ENCODE measurements at places on chromosomes 3 and 15.

- DNase-seq: no peak
These were observed 70.0 kb upstream of the WDR72 start for GRCh38 chr15:53829471-53829870.

- peak; percentile 88 for DNase-seq
These were observed at the start of gene TM2D3 for GRCh38 chr15:101652098-101652785. TM2D3 (minus strand) TSS chr15:101652381; CDS start chr15:101652361, 20 bp downstream.

DNA sequence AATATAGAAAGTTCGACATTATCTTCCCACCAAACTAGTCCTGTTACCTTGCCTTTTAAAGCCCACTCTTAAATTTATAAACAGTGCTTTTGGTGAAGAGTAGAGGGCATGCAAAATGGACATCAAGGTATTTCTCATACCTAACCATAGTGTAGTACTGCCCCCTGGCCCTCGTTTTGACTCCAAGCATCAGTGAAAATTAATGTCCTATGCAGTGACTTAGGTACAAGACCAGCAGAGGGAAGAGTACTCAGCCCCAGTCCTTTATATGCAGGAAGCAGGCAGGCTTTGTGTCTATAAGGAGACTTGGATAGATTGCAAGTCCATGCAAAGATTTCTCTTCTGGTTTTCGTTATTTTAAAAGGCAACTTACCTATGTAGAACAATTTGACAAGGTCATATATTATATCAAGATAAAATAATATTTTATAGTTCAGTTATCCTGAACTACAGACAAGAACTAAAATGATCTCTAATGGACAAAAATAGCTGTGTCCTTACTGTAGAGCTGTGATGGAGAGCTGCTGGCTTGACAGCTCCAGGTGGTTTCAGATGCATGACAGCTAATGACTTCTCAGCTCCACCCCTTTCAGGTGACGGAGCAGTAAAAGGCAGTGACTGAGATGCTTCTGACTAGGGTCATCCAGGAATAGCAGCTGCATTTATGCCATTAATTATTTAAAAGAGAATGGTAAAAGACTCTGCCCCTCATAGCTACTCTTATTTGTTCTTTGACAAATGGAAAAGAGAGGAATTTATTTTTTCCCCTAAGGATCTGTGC is 646.1 kb downstream of the SQOR start:
- no peak for DNase-seq

DNA sequence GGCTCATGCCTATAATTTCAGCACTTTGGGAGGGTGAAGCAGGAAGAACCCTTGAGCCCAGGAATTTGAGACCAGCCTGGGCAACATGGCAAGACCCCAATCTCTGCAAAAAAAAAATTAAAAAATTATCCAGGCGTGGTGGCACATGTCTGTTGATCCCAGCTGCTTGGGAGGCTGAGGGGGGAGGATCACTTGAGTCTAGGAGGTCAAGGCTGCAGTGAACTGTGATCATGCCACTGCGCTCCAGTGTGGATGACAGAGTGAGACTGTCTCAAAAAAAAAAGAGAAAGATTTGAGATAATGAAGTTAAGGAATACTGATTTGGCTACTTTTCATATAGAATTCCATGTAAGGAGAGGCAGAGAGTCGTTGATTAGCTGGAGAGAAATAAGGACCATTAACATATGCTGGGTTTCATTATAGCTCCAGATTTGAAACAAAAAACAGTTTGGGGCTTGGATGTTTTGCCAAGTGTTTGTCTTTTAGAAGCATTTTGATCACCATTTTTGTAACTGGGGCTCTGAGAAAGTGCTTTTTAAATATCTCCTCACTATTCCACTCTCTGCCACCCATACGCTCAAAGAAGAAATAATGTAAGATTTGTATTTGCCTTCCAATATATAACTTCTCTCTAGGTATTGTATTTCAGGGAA is 214.2 kb downstream of the FEZF2 start:
- DNase-seq: no peak

GRCh38 chr3:186922790-186923189 is 7.5 kb upstream of the ST6GAL1 start:
- DNase-seq: no peak

GRCh38 chr3:138985932-138986331 is 20.1 kb downstream of the PRR23A start:
- DNase-seq: no peak

- DNase-seq: no peak
These were observed 218.9 kb downstream of the PLOD2 start for GRCh38 chr3:145942052-145942451.

DNA sequence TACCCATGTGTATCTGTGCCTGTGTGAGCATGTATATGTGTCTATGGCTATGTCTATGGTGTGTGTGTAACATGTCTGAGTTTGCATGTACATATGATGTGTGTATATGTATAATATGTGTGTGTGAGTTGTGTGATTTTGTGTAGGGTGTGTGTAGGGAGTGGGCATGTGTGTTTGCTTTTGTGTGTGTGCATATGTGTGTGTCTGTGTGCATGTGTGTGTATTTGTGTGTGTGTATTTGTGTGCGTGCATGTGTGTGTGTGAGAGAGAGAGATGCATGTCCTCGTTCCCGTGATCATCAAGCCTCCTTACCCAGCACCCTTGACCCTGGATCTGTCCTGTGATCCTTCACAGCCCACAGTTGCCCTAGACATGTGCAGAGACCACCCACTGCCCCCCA is 79.5 kb downstream of the LINGO1 start:
- DNase-seq: no peak

GRCh38 chr15:101625980-101626379 is 26.2 kb downstream of the TM2D3 start:
- no peak for DNase-seq

GRCh38 chr15:100720406-100720967 is 118.1 kb downstream of the ASB7 start:
- DNase-seq: no peak

DNA sequence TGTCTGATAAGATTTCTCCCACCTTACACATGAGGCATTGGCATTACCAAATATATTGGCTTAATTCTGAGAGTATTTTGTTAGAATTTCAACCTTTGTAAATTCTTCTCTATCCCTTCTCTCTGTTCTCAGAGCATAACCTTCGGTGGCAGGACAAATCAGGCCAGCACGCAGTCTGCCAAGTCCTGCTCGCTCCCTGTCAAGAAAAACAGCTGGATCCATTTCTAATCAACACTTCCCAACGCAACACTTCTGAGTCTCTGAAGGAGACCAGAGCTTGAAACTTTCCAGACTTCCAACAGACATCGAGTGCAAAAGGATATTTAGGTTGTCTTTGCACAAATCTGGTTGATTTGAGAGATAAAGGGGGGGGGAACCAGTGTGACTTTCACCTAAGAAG is 125.7 kb downstream of the SV2B start:
- DNase-seq: no peak

DNA sequence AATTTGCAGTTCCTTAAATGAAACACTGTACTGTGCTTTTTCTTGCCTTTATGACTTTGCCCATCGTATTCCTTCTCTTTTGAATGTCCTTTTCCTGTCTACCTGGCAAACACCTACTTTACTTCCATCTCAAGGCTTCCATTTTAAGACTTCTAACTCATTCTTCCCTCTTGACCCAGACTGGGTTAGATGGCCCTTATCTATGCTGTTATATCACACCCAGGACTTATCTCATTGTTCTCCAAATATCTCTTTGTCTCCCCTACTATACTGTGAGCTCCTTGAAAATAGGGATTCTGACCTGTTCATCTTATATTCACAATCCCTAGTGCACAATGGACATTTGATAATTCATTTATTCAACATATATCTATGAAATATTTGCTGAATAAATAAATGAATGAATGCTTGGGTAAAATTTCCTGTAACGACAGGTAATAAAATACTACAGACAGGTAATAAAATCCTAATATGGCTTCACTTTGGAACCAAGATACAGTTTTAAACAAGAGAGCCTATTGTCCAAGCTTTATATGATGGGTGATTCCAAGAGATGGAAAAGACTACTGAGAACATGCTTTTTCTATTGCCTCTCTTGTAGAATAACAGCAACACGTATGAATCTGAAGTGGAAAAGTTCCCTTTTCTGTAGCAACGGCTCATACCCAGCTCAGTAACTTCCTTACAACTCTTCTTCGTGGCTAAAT is 22.7 kb downstream of the EFL1 start:
- no peak for DNase-seq

GRCh38 chr3:138038725-138039462 is 28.9 kb downstream of the CLDN18 start:
- no peak for DNase-seq

DNA sequence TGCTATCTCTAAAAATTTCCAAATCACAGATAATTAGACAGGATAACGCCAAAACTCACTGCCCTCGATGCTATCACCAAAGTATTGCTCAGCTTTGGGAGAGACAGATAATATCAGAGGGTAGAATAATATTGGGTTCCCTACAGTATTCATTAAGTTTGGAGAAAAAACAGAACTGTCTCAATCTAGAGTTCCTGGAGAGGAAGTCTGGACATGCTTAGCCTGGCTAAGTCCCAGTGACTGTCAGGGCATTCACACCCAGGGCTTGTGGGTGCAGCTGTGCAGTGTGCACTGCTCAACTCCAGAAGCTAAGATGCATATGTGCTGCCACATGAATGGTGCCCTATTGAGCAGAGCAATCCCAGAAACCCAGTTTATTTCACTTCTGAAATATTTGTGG is 459.6 kb upstream of the DPH6 start:
- no peak for DNase-seq

- DNase-seq: no peak
These were observed 1445.6 kb downstream of the SI start for GRCh38 chr3:163632722-163633121.

DNA sequence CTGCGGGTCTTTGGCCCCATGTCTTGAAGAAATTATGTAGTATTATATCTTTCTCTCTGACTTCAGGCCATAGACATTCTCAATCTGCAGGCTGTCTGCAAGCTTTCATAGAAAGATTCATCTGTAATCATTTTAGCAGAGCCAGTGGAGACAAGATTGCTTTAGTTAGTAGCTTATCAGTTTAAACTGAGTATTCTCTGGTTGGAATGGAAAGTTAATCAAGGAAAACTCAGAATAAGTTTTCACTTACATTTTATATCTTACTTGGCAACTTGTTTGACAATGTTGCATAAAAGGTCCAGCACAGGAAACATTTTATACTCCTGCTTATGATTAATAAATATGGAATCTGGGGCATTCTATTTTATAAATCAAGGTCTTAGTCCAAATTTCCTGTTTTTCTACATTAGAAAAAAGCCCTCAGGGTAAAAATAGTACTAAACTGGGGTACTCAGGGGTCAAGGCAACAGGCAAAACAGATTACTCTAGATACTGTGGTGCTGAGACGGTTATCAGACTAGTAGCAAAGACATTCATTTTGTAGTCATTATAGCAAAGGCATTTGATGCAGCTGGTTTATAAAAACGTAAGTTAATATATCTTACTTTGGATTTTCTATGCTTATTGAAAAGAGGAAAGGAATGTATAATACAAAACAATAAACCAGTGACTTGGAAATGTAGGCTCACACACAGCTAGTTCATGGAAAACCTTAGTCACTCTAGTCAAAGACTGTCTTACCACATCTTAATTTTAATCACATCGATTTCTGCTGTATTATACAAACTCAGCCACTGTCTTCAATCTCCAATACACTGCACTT is 45.2 kb upstream of the FILIP1L start:
- no peak for DNase-seq

DNA sequence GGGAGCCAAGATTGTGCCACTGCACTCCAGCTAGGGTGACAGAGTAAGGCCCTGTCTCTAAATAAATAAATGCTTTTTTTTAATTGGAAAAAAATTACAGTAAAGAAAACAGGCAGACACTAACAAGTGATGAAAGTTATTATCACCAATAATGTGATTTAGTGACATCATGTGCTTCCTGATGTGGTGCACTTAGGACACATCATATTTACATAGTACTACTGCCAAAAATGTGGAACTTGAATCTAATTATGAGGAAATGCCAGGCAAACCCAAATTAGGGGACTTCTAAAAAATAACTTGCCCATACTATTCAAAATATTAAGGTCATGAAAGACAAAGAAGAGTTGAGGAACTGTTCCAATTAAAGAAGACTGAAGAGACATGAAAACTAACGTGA is 30.8 kb downstream of the MAP4 start:
- no peak for DNase-seq

DNA sequence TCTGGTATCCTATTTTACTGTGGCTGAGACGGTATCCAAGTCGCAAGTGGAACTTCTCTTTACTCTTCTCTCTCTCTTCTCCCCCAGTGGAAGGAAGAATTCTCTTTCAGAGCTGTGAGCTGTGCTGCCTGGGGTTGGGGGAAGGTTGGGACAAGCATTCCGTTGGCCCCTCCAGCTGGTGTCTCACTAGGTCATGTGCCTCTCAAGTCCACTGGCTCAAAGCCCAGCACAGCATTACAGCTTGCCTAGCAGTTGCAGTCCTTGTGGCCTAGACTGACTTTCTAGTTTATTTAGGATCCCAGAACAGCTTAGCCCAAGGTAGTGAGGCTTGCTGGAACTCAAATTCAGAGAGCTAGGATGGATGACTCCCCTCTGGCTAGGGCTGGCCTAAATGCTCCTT is 76.1 kb upstream of the SPATA16 start:
- no peak for DNase-seq

DNA sequence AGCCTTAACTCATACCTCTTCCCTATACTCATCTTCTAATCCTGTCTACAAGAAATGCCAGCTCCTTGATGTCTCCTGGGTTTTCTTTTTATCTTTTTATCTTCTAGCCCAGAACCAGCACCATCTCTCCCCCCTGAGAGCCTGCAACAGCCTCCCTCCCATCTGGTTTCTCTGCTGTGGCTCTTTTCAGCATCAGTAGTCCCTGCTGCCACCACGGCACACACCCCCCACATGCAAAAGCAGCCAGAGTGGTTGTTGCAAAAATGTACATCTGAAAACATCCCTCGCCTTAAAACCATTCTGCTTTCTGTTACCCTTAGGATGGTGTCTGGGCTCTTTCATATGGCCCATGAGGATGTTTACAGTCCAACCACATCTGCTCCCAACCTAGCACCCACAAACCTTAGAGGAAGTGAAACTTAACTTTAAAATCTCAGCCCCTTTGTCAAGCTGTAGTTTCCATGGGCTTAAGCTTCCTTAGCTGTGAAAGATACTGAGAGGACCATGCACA is 775 bp downstream of the TTC21A start:
- DNase-seq: peak; percentile 25

GRCh38 chr3:106635826-106636225 is 741.4 kb upstream of the CCDC54 start:
- no peak for DNase-seq

DNA sequence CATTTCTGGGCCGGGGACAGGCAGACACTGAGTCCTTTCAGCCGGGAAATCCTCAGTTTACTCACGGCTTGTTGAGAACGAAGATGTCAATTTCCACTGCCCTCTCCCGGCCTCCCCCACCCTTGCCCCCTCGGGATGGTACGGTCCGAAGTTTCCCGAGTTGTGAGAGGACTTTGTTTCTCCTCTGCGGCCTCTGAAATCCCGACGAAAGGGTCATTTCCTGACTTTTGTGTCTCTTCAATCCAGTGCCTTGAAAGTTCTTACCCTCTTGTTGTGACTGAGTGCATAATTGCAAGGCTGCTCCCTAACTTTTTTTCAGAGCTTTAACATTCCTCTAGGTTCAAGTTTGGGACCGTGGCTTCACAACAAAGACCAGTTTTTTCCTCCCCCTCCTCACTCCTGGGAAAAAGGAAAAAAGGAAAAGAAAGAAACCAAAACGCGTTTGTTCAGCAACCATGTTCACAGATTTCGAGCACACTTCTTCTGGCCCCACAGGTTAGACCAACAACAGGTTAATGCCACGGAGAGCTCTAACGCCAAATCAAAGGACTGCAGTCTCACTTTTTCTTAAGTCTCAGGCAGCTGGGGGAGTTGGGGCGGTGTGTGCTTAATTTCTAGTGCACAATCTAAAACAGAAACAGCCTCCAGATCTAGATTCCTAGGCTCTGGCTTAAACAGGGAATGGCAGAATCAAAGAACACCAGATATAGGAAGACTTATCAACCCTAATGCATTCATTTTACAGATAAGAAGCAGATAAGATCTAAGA is 138.9 kb downstream of the TMCO5A start:
- DNase-seq: no peak

All from AML-193 (cell line).